ENCODE measurements at places on chromosomes 1 and 21. TPM values are rescaled to one million over a fixed set of nuclear protein-coding genes. Genes with fewer than 3 reads are reported as not detected.
A peak's percentile ranks its signal among the peaks of the same experiment; 100 is the strongest.

The PIP5K1A gene
- total RNA-seq, result 44.6 TPM

The GIPC2 gene
- total RNA-seq, result 1.8 TPM

The RGL1 gene
- 29.6 TPM for total RNA-seq

The NR5A2 gene
- 2.3 TPM for total RNA-seq

The ANGPTL3 gene
- total RNA-seq, result not detected

The FOXJ3 gene
- total RNA-seq, result 43.2 TPM

The GUCA2A gene
- total RNA-seq, result not detected

The OLFML3 gene
- 77.4 TPM for total RNA-seq

The PRAMEF8 gene
- total RNA-seq, result not detected

The DCDC2B gene
- 0.30 TPM for total RNA-seq

The PYHIN1 gene
- total RNA-seq, result 0.35 TPM

The PLEKHO1 gene
- 55.6 TPM for total RNA-seq

The LDLRAD1 gene
- total RNA-seq, result 1.2 TPM

The KRTAP7-1 gene
- not detected for total RNA-seq

The RBP7 gene
- total RNA-seq, result 23.5 TPM

The CDA gene
- total RNA-seq, result 2.0 TPM

The ELAVL4 gene
- not detected for total RNA-seq

The ILDR2 gene
- total RNA-seq, result 0.15 TPM

The RBM11 gene
- total RNA-seq, result 9.2 TPM

The IFI6 gene
- 61.2 TPM for total RNA-seq

The S100A5 gene
- not detected for total RNA-seq

GRCh38 chr1:11649624-11650330, 4.5 kb downstream of the FBXO2 start:
- no peak for DNase-seq

GRCh38 chr1:243924188-243924587, 74.1 kb upstream of the AKT3 start:
- DNase-seq, result no peak

DNA sequence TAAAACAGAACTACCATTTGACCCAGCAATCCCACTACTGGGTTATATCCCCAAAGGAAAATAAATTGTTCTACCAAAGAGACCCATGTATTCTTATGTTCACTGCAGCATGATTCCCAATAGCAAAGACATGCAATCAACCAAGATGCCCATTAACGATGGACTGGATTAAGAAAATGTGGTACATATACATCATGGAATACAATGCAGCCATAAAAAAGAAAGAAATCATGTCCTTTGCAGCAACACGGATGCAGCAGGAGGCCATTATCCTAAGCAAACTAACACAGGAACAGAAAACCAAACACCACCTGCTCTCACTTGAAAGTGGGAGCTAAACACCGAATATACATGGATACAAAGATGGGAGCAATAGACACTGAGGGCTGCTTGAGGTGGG, 44.2 kb downstream of the SLC35D1 start:
- no peak for DNase-seq

- peak; percentile 46 for DNase-seq
Observed at GRCh38 chr1:30929135-30929889, 20.8 kb upstream of the SDC3 start.

DNA sequence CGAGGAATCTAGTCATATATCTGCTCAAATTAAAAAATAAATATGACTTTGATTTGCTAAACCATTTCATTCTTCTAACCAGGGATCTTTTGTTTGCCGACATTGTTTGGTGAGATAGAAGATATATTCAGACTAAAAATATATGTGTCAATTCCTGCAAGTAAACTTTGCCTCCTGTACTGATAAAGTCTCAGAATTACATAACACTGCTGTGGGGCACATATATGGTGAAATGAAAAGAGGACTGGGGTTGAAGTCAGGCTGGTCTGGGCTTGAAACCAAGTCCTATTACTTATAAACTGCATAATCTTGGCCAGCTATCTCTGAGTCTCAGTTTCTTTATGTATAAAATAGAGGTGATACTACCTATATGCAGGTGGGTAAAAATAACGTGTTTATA, 9.8 kb downstream of the SCMH1 start:
- no peak for DNase-seq

DNA sequence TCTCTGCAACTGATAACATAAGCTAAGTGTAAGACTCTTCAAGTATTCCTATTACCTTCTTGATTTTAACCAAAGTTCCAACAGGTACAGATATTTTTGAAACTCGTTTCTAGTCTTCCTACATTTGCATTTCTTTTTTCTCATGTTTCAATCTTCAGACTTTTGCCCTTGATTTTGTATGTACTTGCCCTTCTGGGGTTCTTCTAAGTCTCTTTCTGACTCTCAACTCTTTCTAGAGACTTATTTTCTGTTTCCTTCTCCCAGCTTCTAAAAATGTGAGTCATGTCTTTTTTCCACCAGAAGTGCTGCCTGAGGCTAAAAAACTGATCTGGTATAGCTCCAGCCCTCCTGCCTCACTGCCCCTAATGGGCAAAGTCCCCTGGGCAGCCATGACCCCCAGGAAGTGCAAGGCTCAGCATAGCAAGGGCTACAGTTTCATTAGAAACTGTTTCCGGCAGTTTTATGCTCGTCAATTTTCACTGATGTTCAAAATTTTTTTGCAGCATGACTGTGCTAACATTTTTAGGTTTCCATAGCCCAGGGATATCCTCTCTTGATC, 265.9 kb downstream of the SEC16B start:
- no peak for DNase-seq

GRCh38 chr1:169707912-169708604, 3.4 kb downstream of the SELL start:
- no peak for DNase-seq

DNA sequence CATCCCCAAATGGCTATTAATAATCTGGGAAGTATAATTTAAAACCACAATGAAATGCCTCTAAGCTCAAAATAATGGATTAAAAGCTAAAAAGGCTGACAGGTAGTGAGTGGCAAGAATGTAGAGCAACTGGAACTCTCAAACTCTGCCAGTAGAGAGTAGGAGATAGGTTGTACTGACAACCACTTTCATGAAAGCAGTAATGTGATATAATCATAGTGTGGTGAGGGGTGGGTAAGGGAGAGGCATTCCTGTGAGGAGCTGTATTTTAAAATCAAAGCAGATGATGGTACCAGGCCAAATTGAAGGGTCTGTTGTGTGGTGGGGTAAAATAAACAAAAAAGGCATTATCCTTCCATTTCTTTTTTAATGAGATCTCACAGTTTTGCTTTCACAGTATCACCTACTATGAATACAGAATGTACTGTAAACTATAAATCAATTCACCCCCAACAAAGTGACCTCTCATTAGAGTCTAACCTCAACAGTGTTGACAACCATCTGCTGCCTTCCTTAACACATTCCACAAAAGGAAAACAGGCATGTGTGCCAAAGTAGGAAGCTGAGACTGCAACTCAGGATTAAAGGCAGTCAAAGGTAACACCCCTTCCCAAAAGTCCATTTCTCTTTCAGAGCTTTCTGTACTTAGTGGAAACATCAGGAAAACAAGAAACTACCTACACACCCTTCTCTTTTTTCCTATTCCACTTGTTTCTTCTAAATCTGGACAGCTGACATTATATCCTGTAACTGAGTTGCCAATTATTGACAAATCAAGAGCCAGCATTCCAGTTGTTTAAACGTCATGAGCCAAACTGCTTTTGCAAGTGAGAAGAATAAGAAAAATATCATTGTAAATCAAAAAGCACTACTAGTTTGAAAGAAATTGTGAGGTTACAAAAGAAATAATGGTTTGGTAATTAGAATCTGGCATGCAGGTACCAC, 130.8 kb downstream of the FAF1 start:
- no peak for DNase-seq

GRCh38 chr1:15139654-15140350, 13.7 kb upstream of the TMEM51 start:
- DNase-seq, result no peak

- no peak for DNase-seq
Observed at GRCh38 chr1:33903210-33903589, 39.3 kb downstream of the HMGB4 start.

- peak; percentile 29 for DNase-seq
Observed at GRCh38 chr1:231748760-231749415, 122.3 kb downstream of the DISC1 start.

DNA sequence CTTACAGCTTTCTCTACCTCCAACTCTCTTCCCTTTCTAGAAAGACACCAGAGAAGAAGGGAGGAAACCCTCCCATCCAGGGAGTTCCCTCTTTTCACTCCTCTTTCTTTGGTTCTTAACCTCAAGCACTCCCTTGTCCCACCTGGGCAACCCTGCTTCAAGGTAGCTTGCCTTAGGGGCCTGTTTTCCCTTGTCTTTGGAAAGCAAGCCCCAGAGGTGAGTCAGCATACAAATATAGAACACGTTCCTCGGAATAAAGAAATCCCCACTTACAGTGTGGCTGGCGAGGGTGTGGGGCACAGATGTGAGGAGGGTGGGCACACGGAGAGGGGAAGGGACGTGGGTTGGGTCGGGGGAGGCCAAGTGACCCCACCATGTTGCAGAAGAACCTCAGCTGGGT, 26.1 kb upstream of the KCNE2 start:
- no peak for DNase-seq

GRCh38 chr1:190084552-190084951, 393.1 kb downstream of the BRINP3 start:
- no peak for DNase-seq

- no peak for DNase-seq
Observed at GRCh38 chr1:101295209-101295608, 58.4 kb downstream of the S1PR1 start.

DNA sequence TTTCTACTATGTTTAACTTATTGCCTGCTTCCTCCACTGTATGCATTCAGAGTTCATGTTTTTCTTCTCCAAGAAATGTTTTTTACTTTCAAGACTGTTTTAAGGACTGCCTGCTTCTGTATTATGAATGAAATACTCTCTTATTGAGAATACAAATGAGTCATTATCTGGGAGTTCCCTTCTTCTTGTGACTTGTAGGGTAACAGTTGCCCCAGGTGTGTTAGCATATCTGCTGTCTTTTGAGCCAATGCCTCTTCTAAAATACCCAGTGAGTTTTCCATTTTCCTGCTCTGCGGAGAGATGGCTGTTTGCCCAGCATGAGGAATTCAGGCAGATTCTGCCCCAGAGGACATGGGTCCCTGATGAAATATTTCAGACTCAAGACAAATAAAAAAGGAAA, 34.1 kb upstream of the ST6GALNAC5 start:
- DNase-seq, result no peak

GRCh38 chr1:90902672-90903071, 119.2 kb downstream of the ZNF644 start:
- DNase-seq, result no peak

GRCh38 chr1:203867802-203868201, 6.4 kb downstream of the SNRPE start:
- DNase-seq, result no peak

- DNase-seq, result no peak
Observed at GRCh38 chr21:32386195-32386870, 6.5 kb downstream of the URB1 start.

- no peak for DNase-seq
Observed at GRCh38 chr1:237687804-237688203, 202.9 kb downstream of the ZP4 start.

DNA sequence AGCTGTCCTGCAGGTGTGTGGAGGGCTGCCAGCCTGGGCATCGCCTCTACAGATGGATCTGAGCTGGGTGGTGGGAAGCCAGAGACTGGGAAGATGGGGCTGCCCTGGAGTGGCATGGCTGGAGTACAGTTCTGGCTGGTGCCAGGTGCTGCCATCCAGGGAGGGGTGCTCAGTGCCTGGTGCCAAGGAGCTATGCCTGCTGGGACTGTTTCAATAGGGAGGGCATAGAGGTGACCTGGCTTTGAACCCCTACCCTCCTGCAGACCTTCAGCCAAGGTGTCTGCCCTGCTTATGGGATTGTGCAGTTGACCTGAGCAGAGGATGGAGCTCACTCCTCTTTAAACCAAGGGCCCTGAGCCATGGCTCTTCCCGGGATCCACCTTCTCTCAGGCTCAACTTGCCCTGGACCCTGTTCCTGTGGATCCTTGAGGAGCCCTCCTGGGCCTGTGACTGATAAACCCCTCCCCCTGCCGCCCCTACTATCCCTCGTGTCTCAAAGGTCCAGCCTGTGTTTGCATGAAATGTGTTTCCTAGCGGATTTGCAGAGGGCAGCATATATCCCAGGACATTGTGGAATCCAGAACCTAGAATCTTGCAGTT, 48.7 kb downstream of the PTPRU start:
- no peak for DNase-seq

GRCh38 chr1:246283771-246284410, 223.2 kb downstream of the SMYD3 start:
- DNase-seq, result no peak

GRCh38 chr1:27655151-27655937, 16.6 kb downstream of the IFI6 start:
- no peak for DNase-seq

DNA sequence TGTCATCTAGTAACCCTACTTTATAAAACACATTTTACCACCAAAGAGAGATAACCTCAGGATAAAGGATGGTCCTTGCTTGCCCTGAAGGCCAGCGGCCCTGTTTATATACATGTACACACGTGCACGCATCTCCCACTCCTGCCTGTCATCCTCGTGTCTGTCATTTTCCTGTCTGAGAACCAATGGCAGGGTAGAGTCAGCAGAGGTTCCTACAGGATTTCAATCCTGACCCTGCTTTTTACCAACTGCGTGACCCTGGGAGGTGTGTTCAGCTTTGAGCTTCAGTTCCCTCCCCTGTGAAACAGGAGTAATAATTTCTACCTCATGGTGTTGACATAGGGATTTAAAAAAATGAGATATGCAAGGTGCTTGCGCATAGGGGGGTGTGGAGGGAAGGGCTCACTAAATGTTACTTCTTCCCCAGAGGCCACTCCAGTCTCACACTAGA, 12.3 kb upstream of the RASSF5 start:
- DNase-seq, result no peak

DNA sequence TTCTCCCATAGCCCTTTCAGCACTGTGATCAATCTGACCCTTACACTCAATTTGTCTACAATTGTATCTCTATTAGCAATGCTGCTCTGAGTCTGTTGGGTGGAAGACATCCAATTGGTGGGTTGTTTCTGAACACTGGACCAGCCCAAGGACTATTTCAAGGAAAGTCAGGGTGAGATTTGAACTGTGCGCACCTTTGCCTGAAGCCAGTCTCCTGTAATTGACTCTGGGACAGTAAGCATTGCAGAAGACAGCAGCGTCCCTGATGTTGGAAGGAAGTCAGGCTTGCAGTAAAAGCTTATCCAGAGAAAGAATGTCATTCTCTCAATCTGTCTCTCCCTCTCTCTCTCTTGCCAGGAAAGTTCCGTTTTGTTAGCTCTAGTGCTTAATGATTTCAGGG, 233.9 kb downstream of the KIF26B start:
- no peak for DNase-seq

- no peak for DNase-seq
Observed at GRCh38 chr1:38241594-38242334, 195.2 kb upstream of the POU3F1 start.

GRCh38 chr1:229716069-229716468, 90.0 kb downstream of the URB2 start:
- no peak for DNase-seq

- no peak for DNase-seq
Observed at GRCh38 chr1:206133751-206134415, 16.7 kb upstream of the AVPR1B start.

GRCh38 chr1:55893155-55893554, 678.0 kb upstream of the USP24 start:
- no peak for DNase-seq

All from ovary (tissue), 10 donors.